ENCODE measurements at places on chromosomes 11 and 22.

DNA sequence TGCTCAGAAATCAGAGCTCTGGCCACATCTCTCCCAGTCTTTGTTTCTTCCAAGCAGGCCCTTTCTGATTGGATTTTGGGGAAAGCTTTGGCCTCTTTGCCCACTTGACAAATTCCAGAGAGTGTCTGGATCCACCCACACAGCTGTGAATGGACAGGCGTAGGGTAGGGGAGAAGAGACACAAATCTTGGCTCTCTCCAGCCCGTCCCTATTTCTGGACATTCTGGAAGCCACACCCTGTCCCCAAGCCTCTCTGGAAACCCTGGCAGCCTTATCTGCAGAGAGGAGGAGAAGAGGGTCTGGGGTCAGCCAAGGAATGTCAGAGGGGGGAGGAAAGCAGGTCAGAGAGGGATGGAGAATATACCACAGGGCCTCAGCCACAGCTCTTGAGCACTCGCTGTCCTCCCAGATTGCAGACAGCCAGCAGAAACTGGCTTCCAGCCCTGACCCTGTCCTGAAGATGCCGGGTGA lies 59.5 kb upstream of the WNT11 start:
- DNase-seq: peak; percentile 43

- no peak for DNase-seq
Measured at GRCh38 chr11:21723678-21724077, 469.2 kb upstream of the ANO5 start.

DNA sequence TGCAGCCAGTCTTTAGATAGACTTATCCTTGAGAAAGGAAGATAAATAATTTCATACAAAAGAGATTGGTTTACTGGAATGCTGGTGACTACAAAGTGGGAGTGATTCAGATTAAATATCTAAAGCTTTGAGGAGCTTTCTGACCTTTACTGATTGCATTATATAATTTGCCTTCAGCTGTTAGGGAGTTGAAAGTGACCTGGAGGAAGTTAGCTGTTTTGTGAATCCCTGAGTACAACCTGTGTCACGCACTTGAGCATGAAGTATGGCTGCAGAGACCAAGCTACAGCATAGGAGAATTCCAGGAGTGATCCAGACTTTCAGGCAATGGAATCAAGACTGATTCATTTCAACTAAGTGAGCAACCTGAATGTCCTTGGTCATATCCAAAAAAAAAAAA lies 1848.3 kb upstream of the RAG2 start:
- DNase-seq: no peak

DNA sequence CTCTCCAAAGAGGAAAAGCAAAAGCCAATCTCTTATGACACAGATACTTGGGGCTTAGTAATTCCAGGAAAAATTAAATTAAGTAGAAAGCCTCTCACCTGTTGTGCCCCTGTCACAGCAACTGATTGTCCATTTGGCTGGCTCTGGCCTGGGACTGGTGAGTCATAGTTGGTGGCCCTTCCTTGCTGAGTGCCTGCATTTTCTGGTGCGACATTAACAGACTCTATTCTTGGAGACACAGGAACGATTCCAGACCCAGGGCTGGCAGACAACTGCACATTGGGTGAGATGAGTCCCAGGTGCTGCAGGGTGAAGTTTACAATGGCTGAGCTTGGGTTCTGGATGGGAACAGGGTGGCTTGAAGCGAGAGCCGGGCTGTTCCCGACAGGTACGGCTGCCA lies 15.6 kb downstream of the E2F8 start:
- no peak for DNase-seq

GRCh38 chr22:29219881-29220670 lies 14.4 kb downstream of the EMID1 start:
- no peak for DNase-seq
